Endothelial cell of umbilical vein (primary cell): ENCODE measurements at places on chromosomes 5 and 9. TPM values are rescaled to one million over a fixed set of nuclear protein-coding genes. Genes with fewer than 3 reads are reported as not detected.
A peak's percentile ranks its signal among the peaks of the same experiment; 100 is the strongest.

The ARHGEF28 gene
- 108 and 116 TPM in 2 replicates for total RNA-seq

The FRRS1L gene
- 0.05 TPM in 1 of 2 replicates, not detected in the other for total RNA-seq

The C9orf40 gene
- 5.1 and 7.5 TPM in 2 replicates for total RNA-seq

The PLAC8L1 gene
- total RNA-seq = 0.80 and 1.1 TPM in 2 replicates

The TMEM141 gene
- total RNA-seq = 43.2 and 44.9 TPM in 2 replicates

The PPP1R2B gene
- total RNA-seq = not detected in 2 replicates

GRCh38 chr5:158127536-158127935 lies 268.6 kb upstream of the CLINT1 start:
- H3K4me1 ChIP-seq = no peaks in the 10 kb centered on the region
- DNase-seq = no peak
- H3K4me3 ChIP-seq = no peak overlapping the region
- no peak overlapping the region for H3K27ac ChIP-seq
- H3K36me3 ChIP-seq = no peaks in the 10 kb centered on the region
- no peaks in the 10 kb centered on the region for H3K27me3 ChIP-seq

DNA sequence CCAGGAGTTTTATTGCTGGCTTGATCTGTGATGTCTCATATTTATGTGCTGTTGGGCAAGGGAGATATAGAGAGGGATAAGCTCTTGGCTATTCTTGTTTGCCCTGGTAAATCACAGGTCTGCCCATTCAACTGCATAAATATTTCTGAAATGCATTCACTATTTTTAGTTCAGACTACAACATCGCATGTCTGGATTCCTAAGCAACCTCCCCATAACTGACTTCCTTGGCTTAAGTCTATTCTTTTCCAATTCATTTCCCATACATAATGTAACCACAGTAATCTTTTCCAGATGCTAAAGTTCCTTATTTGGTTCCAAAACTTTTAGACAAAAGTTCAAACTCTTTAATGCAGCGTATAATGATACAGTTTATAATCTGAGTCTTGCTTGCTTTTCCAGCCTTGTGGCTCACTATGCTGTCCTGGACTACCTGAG lies 321.4 kb upstream of the ACTBL2 start:
- no peak for DNase-seq
- no peaks in the 10 kb centered on the region for H3K27me3 ChIP-seq
- H3K36me3 ChIP-seq = no peaks in the 10 kb centered on the region
- H3K27ac ChIP-seq = no peak overlapping the region

GRCh38 chr5:145834917-145835847 lies at the start of gene PRELID2:
TSS of gene PRELID2 (minus strand) at chr5:145835342. CDS start at chr5:145835251, 91 bp downstream.
- peak within 1 kb of the TSS; percentile 79 for H3K4me3 ChIP-seq
- peak; percentile 87 for DNase-seq
- H3K27ac ChIP-seq = peak within 1 kb of the TSS; percentile 65
- no peaks in the 10 kb centered on the region for H3K36me3 ChIP-seq
- peaks cover 26% of the 10 kb centered on the region for H3K4me1 ChIP-seq

- H3K4me3 ChIP-seq = no peak overlapping the region
- H3K4me1 ChIP-seq = no peaks in the 10 kb centered on the region
- H3K27ac ChIP-seq = no peak overlapping the region
- H3K27me3 ChIP-seq = no peaks in the 10 kb centered on the region
Observed at GRCh38 chr9:83714329-83714728, 6.6 kb upstream of the UBQLN1 start.

- no peak for DNase-seq
- H3K27me3 ChIP-seq = no peaks in the 10 kb centered on the region
- no peak overlapping the region for H3K27ac ChIP-seq
- no peak overlapping the region for H3K4me3 ChIP-seq
Observed at GRCh38 chr9:32292611-32293010, 91.8 kb upstream of the ACO1 start.

DNA sequence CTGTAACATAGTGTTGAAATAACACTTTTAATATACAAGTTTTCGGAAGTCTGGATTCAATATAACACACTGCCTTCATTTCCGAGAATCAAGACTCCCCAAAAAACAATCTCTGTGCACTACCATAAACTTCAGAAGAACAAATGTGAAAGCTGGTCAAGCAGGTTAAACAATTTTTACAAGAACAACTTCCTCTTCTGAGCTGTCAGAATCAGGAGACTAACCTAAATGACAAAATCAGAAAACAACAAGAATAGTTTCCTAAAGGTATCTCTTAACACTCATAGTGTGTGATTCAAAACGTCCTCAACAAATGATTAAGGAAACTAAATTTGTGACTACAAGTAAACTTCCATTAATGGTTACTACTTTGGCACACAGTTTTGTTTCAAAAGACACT lies 11.6 kb downstream of the C9orf72 start:
- no peak for DNase-seq
- H3K4me3 ChIP-seq = no peak overlapping the region
- H3K27me3 ChIP-seq = no peaks in the 10 kb centered on the region
- no peak overlapping the region for H3K27ac ChIP-seq
- H3K36me3 ChIP-seq = no peaks in the 10 kb centered on the region

DNA sequence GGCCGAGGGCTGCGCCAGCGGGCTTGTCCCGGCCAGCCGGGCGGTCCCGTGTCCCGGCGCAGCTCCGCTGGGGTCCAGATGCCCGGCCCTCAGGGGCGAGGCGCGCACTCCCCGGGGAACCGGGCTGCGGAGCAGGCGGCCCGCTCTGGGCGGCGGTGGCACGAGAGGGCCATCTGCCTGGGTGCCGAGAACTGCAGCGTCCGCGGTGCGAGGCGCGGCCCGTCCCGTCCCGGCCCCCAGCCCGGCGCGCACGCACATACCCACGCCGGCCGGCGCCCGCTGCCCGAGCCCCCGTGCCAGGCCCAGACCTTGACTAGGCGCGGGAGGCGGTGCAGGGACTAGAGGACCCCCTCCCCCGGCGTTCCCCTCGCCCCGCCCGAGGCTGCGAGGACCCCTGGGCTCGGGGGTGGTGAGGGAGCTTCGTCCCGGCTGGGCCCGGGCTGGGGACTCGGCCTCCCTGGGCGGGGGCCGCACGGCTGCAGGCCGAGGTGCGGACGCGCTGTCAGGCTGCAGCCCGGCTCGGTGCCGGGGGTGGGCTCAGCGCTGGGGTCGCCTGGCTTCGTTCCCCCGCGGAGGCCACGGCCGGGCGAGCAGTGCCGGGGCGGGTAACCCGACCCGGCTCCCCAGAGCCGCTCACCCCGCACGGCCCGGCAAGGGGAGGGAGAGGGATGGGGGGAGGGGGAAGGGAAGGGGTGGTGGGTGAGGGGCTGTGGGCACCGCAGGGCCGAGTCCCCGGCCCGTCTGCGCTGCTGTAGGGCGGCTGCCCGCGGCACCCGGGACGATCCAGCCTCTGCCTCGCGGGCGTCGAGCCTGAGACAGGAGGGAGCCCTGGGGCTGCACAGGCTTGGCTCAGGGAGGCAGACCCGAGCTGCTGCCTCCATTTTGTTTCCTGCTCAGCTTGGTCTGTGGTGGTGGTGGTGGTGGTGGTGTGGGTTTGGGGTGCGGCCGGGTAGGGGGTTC lies 1.2 kb upstream of the NSD1 start:
- H3K27ac ChIP-seq = no peak overlapping the region
- H3K27me3 ChIP-seq = no peaks in the 10 kb centered on the region
- no peak for DNase-seq

DNA sequence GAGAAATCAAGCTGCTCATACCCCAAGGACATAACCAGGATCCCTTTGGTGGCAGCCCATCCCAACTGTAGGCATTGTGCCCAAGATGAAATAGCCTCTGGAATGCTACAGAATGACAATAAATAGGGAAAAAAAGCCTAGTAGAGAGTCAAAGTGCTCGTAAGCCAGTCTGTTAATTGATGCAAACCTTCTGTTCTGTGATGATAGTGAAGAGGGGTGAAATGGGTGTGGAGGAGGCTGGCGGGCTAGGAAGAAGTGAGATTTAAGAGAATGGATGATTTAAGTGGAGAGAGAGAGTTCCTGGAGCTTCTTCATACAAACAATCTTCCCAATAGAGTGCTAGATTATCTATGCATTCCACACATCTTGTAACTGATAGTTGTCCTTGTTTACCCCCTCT lies 301.0 kb upstream of the PCSK5 start:
- no peaks in the 10 kb centered on the region for H3K36me3 ChIP-seq
- no peak overlapping the region for H3K4me3 ChIP-seq
